KG1 (cell line): ENCODE measurements at places on chromosomes 1 and 21.

DNA sequence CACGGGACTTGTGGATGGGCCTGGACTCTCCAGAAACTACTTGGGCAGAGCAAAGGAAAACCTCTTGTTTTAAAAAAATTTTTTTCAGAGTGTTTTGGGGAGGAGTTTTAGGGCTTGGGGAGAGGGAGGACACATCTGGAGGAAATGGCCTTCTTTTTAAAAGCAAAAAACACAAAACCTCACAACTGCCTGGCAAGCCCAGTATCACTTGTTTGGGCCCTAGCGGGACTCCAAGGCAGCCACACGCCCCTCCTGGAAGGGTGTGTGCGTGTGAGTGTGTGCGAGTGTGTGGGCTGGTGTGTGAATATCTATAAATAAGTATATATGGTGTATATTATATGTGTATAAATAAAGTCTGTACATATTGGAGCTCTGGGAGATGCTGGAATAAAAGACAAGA is 57.7 kb upstream of the ACTL8 start:
- DNase-seq, result no peak

DNA sequence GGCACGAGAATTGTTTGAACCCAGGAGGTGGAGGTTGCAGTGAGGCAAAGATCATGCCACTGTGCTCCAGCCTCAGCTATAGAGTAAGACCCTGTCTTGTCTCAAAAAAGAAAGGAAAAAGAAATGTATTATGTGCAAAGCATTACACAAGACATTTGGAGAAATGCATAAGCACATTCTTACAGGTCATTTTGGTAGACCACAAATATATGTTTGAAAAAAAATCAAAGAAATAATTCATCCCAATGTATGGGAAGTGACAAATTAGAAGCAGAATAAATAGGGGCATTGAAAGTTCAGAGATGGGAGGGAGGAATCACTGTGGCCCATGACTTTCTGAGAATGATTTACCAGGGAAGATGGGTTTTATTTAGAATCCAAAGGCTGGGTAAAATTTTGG is 283.5 kb upstream of the ADAMTS5 start:
- no peak for DNase-seq

DNA sequence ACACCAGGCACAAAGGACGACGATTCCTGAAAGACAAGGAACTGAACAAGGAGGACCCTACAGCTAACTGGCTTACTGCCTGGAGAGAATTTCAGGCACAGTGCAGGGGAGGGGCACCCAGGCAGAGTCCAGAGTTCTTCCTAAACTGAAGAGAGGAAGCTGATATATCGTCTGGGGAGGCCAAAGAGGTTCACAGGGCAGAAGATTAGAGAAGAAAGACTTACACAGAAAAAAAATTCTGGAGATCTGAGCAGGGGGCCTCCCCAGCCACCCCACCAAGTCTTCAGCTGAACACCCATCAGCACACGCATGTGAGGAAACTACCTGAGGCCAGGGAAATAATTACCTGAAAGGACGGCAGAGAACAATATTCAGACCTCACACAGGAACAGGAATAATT is 24.6 kb downstream of the SORT1 start:
- DNase-seq, result no peak

- DNase-seq, result no peak
Measured at GRCh38 chr1:89260566-89261255, 11.9 kb downstream of the GBP5 start.

GRCh38 chr1:29653034-29653810 is 416.9 kb downstream of the PTPRU start:
- DNase-seq, result no peak

GRCh38 chr1:30290581-30290980 is 432.8 kb downstream of the MATN1 start:
- DNase-seq, result no peak

- peak; percentile 88 for DNase-seq
Measured at GRCh38 chr1:202615501-202616354, 94.5 kb downstream of the SYT2 start.

DNA sequence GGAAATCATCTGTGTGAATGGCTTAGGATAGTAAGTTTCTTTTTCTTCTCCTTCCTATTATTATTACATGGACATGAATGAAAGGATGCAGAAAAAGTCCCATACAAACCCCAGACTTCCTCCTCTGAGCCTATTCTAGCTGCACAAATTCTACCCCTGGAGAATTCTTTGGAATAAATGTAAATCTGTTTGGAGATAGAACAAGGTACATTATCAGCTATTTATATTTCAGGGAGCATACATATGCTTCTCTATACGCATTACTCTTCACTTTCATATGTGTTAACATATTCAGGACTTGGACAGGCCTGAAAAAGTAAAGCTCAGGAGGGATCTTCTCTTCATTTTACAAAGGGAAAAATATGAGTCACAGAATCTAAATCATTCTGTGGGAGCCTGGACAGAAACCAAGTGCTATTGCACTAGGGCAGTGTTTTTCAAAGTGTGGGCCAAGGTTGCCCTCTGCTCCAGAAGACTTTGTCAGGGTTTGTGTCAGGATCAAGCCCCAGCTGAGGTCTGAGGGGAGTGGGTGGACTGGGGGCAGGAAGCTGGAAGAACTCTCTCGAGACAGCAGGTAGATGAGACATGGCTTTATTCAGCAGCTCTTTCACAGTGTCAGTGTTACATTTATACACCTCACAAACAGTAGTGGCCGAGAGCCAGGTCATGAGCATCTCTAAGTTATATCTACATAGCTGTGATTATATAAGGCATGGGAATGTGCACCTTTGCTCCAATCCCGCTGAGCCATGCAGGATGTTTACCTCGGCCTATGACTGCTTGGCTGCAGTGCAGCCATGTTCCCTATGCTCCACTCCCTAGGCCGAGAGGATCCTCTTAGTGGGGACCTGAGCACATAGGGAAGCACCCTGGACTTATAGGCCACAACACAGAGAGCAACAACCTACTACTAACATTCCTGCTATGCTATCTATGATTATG is 114.3 kb downstream of the GDAP2 start:
- no peak for DNase-seq

DNA sequence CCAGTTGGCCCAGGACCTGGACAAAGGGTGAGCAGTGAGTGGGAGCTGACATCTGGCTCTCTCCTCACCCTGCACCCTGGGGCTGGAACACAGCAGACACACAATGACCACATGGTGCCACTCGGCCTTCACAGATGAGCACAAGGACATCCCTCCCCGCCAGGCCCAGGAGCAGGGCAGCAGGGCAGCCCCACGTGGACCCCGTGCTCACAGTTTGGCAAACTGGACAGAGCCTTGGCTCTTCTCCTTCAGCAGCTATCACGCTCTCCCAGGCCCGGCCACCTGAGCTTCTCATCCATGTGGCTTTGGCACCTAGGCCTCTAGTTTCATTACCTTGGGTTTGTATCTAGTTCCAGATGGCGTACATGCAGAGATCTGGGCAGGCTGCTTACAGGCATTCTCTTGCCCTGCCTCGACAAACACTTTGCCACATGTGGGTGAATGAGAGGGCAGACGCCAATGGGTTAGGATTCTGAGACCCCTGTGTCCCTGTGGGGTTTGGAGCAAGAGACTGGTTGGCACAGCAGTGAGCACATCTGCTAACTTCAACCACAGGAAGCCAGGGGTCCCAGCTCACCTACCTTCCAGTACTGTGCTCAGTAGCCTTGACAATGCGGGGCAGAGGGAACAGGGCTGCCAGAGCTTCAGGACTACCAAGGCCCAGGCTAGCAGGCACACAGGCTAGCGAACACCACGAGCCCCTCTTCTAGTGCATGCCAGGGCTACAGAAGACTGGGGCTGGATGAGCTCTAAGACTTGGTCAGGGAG is 3.4 kb upstream of the PTPRF start:
- no peak for DNase-seq

DNA sequence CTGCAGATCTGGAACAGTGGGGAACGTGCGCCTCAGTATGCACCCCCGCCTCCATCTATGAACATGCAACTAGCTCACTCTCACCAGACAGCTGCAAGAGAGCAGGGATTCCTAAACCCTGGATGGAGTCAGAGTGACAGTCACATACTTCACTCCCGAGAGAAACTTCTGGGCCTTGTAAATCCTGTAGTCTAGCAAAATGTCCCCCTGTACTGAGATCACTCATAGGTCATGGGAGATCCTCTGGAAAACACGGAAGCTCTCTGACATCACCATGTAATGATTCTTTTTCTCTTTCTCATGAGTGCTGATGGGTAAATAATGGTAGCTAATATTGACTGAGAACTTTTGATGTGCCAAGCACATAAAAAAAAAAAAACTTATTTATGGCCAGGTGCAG is 23.4 kb upstream of the TARDBP start:
- DNase-seq, result no peak

DNA sequence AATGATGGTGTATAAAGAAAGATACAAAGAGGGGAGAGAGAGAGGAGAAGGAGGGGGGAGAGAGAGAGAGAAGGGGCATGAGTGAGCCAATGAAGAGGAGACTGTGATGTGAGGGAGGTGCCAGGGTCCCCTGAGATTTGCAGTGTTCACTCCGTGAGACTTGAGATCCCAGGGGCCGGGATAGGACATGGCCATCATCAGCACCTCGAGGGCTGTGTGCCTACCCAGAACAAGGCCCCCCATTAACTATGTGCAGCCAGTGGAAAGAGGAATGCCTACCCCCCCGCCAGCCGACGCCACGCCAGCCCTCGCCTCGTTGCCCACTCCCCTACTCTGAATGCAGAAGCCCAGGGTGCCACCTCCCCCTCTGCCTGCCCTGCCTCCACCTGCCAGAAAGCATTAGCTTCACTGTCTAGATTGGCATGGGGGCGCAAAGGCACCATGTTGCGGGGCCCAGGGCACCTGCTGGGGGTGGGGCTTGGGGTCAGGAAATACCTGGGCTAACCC is 14.8 kb downstream of the LGR6 start:
- DNase-seq, result no peak

- DNase-seq, result no peak
Measured at GRCh38 chr1:231631717-231632116, 5.1 kb downstream of the DISC1 start.

- no peak for DNase-seq
Measured at GRCh38 chr1:163144418-163144817, 58.3 kb downstream of the RGS5 start.

DNA sequence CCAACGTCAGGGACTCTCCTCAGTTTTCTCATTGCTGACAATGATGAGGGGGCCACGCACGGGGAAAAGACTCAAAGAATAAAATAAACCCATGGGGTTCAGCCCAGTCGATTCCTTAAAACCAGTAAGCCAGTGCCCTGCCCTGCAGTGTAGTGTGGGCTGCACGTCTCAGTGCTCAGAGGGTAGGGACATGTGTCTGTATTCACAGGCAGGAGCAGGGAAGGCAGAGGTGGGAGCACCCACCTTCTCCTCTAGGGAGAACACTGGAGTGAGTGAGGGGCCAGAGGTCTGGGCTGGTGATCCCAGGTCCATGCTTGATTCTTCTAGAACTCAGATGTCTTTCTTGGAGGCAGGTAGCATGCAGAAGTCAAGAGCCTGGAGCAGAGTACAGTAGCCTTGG is 303.6 kb downstream of the MATN1 start:
- DNase-seq, result no peak

GRCh38 chr1:99643021-99643779 is 2.7 kb upstream of the PALMD start:
- DNase-seq, result no peak
